LoVo (cell line): ENCODE measurements at places on chromosomes 5 and 9.
A peak's percentile ranks its signal among the peaks of the same experiment; 100 is the strongest.

DNA sequence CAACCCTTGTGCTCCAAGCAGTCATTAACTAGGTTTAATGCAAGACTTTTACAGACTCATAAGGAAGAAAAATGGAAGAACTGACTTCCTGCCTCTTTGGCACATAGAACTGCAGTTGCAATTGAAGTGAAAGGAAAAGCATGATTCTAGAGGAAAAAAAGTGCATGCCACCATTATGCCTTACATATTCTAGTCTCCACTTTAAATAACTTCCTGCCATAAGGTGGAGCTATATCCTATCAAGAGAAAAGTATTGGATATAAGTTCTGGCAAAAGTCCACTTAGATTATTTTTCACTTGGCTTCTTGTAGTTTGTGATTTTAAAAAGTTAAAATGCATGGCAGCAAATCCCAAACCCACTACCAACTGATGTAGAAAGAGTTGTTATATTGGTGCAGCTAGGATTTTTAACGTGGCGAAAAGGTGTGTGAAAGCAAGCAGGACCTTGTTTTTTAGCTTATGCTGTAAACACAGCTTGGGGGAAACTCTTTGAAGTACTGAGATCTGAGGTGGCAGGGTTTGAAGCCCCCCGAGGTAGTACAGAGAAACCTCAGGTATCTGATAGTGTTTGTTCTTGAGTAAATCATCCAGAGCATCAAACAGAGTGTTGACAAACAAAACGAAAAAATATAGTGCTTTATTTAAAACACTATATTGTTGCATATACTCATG, 117.9 kb downstream of the ANXA1 start:
- DNase-seq = no peak

GRCh38 chr9:111842313-111842712, 47.6 kb upstream of the SHOC1 start:
- no peak for DNase-seq

DNA sequence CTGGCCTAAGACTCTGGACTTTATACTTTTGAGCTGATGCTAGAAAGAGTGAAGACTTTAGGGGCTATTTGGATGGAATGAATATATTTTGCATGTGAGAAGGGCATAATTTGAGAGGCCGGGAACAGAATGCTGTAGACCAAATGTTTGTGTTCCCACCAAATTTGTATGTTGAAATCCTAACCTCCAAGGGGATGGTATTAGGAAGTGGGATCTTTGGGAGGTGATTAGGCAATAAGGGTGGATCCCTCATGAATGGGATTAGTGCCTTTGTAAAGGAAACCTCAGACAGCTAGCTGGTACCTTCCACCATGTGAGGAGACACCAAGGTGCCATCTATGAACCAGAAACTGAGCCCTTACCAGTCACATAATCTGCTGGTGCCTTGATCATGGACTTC, 165.1 kb upstream of the S1PR3 start:
- DNase-seq = no peak

DNA sequence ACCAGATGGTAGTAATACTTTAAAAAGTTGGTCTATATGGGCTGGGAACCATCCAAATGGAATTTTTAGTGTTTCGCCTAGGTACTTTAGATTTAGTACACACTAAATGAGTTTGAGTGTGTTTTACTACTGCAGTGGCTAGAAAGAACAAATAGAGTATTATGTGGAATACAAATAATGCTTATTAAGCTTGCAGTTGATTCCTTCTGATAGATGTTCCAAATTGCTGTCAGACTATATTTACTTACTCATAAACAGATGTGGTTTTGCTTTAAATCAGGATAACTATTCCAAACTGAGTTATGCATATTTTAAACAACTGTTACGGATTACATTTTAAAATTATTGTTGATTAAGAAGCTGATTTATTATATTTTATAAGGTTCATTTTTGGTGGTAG, 103.3 kb downstream of the ZSWIM6 start:
- no peak for DNase-seq

DNA sequence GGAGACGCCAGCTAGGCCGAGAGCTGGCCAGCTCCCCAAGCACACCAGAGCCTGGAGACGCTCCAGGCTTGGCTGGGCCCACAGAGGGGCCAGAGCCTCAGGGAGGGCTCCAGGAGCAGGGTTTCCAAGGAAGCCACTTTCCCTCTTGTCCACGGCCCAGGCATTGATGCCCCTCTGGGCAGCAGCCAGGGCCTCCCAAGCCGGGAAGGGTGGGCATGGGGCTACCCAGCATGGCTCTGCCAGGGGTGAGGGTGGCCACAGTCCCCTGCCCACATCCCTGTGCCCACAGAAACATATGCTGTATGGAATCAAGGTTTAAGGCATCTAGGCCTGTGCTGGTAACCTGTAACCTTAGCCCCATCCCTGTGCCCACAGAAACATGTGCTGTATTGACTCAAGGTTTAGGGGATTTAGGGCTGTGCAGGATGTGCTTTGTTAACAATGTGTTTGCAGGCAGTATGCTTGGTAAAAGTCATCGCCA, 1.5 kb upstream of the DPP7 start:
- DNase-seq = no peak

DNA sequence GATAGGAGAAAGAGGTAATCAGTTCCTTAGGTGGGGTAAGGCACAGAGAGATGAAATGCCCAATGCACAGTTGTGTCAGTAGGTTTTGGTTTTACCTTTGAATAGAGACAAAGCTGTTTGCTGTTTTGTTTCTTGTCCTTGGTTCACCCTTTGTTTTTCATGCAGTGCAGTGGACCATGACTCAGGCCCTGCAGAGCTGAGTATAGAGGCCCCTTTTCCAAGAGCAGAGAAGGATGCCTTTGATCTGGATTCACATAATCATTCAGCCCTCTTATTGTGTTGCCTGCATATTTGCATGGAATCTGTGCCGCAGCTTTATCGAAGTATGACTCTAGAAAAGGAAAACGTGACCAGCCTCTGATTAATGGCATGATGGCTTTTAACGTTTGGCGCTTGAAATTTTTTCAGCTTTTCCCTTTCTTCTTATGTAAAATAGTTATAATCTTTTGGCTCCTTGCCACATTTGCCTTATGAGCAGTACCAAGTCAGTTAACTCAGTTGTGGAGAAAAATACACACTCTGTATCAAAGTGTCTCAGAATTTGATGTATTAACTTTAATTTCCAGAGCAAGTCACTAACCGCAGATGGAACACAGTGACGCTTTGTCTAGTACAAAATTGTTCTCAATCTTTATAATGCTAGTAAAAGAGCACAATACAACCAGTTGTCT, 197.6 kb downstream of the KDM4C start:
- DNase-seq = no peak

- DNase-seq = no peak
Measured at GRCh38 chr5:178382754-178383164, 150.2 kb upstream of the PHYKPL start.

DNA sequence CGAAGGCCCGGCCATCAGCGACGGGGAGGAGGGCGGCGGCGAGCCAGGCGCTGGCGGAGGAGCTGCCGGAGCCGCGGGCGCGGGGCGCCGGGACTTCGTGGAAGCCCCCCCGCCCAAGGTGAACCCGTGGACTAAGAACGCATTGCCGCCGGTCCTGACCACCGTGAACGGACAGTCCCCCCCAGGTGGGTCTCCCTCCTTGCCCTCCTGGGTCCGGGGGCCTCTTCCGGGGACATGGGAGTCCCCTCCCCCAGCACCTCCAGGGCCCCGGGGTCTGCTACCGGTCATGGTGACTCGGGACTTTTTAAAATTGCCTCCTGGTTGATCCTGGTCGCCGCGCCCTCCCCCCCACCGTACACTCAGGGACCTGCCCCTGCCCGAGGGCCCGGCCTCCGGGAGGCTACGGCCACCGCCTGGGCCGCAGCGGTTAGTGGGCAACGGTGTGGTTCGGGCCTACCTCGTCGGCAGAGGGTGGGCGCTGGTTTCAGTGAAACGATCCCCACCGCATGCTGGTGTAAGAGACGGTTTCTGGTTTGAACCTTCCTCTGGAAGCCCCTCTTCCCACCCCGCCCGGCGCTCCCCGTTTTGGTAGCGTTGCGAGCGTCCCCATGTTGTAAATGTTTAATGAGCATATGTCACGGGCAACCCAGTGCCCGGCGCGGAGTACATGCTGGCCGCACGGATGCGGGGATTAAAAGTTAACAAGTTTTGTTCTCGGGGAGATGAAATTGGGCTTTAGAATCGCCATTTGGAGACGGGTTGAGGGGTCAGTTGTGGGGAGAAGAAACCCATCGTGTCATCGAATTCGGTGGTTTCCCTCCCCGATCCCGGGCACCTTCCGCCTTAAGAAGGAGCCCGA, 1.1 kb downstream of the LARP1 start:
- DNase-seq = peak; percentile 20

DNA sequence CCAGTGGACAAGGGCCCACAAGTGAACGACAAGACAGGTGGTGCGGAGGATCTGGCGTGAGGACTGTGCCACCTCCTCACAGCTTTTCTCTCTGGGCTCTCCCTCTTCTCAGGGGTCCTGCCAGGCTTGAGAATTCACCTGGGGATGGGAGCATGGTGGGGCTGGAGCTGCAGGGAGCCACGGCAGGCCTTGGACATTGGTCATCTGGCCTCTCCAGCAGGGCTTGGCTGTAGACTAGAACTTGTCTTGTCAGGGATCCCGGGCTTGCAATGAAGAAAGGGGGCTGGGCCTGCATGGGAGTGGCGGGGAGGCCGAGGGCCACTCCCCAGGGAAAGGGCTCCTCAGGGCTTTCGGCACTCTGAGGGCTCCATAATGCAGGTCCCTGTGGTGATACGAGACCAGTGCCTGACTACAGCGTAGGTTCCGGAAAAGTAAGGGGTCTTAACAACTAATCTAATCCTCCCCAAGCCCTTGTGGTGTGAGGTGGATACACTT, 126.7 kb downstream of the MACROH2A1 start:
- no peak for DNase-seq

DNA sequence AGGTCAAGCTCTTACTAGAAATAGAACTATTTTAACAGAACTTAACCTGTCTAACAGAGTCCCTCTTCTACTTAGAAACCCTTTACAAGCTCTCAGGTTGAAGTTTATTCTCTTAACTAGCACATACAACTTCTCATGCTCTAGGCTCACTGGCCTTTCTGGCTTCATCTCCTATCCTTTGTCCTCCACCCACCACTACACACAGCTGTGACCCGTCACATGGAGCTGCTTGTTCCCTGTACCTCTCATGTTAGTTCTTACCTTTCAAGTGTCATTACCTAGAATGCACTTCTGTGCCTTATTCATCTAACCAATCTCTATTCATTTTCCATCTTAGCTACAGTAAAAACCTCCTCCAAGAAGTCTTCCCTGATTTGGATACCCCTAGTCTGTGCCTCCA, 89.4 kb upstream of the APC start:
- DNase-seq = no peak

DNA sequence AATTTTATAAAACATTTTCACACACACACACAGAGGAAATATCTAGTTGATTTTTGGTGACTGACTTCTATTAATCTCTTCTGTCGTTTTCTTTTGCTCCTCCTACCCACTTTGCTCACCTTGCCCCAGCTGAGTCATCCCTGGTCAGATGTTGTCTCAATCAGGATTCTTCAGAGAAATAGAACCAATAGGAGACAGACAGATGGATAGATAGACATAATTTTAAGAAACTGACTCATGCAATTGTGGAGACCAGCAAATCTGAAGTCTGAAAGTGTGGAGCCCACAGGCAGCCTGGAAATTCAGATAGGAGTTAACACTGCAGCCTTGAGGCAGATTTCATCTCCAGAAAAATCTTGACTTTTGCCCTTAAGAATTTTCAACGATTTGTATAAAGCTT, 37.0 kb upstream of the PIK3R1 start:
- no peak for DNase-seq

DNA sequence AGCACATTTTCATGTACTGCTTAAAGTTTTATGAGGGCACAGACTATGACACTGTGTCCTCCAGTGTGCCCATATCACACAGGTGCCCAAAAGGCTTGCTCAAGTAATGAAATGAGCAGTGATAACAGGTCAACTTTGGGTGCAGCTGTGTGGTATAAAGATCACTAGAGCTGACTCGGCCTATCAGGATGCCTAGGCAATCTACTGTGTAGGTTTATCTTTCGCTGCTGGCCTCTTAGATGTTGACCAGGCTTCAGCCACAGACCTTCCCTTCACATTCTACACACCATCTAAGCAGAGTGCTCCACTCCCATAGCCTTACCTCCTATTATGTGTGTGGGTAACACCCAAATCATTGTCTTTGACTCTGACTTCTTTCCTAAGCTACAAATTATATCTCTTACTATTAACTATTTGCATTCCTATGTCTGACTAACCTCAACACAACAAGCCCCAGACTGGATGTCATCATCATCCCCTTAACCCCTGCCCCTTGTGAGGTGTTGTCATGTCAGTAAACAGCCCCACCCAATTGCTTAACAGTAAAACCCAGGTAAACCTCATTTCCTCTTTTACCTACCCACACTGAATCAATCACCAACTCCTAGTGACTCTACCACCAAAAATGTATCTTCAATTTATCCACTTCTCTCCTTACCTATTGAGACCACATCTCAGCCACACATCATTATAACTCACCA, 2.5 kb downstream of the SREK1IP1 start:
- peak; percentile 60 for DNase-seq
